ENCODE measurements at places on chromosomes 3 and 15.

DNA sequence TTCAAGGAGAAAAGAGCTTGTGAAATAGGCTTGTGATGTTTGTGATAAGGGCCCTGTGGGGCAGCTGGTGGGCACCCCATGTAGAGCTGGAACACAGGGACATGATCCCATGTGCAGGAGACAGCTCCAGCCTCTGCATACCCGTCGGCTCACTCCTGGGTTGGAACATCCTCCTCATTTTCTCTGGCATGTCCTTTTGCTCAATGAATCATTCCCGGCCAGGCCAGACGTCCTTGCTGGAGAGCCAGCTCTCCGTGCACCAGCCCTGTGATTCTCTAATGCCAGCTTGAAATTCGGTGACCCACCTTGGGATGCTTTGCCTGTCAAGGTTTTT, 77.3 kb downstream of the SMAD3 start:
- DNase-seq: no peak

DNA sequence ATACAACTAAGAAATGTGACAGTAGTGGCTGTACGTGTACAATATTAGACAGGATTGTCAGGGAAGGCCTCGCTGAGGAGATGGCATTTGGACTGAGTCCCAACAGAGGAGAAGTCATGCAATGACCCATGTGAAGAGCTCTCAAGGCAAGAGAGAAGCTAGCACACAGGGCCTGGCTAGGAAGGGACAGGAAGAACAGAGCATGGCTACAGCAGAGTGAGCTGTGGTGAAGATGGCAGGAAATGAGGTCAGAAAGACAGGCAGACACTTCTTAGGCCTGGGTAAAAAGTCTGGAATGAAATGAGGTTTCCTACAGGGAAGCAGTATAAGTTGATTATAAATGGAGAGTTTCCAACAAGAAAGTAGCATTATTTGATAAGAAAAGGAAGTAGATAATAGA, 33.2 kb upstream of the LEKR1 start:
- no peak for DNase-seq

GRCh38 chr3:46266598-46266997, 24.3 kb downstream of the CCR3 start:
- no peak for DNase-seq

DNA sequence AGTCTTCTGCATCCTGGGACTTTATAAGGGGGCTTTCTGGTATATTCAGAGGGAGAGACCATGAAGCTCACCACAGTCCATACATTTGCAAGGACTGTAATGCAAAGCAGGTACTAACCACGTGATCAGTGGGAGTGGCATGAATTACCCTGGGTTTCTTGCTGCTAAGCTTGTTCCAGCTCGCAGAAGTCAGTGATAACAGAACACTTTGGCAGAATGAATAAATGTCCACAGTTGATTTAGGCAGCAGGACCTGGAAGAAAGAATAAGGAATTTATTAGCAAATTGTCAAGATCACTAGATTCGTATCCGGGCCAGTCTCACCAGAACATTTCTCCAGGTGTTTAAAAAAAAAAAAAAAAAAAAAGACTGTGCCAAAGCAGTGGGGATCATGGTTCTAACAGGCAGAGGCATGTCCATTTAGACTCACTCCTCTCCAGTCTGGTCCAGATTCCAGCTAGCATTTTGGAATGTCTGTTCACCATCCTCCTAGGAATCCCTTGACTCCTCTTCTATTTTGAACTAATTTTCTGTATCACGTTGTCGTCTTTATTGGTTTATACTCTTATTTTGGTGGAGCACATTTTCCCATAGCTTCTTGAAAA, 24.5 kb downstream of the HHLA2 start:
- DNase-seq: no peak

- DNase-seq: no peak
These were observed 26.8 kb upstream of the OCA2 start for GRCh38 chr15:28125673-28126651.

GRCh38 chr3:101758224-101758623, 20.8 kb upstream of the NXPE3 start:
- no peak for DNase-seq

GRCh38 chr15:91890614-91891013, 37.1 kb downstream of the SLCO3A1 start:
- no peak for DNase-seq

DNA sequence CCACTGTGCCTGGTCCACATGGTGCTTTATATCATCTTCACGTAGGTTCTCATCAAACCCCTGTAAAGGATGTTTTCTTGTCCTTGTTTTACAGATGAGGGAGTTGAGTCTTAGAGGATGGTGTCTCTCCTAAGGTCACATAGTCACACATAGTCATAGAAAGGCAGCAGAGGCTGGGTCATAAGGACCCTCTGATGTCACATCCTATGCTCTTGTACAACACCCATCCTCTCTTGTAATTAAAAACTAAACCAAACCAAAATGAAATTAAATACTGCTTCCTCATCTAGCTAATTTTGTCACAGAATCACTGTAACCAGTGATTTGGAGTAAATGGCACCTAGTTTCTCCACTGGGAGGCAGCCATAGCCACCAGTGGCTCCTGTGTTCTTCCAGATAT, 21.8 kb upstream of the ATP1B3 start:
- DNase-seq: no peak

All from stimulated activated CD4-positive, alpha-beta T cell treated with anti-CD3 and anti-CD28 coated beads, Interleukin-1b, Interleukin-23, amount 100 ng/mL, for 24 hours (primary cell).